Smooth muscle cell of trachea (primary cell): ENCODE measurements at places on chromosomes 4 and X. TPM values are rescaled to one million over a fixed set of nuclear protein-coding genes. Genes with fewer than 3 reads are reported as not detected.

Gene DMD
- total RNA-seq, result 2.2 and 3.9 TPM in 2 replicates

Gene PPARGC1A
- total RNA-seq, result 1.5 and 1.7 TPM in 2 replicates

Gene TRO
- 22.1 and 27.8 TPM in 2 replicates for total RNA-seq

Gene ASMT
- not detected in 2 replicates for total RNA-seq

Gene TRIM2
- total RNA-seq, result 90.9 and 127 TPM in 2 replicates

Gene CWH43
- not detected in 2 replicates for total RNA-seq

Gene CENPVL3
- not detected in 2 replicates for total RNA-seq

Gene APEX2
- total RNA-seq, result 7.9 and 8.4 TPM in 2 replicates

Gene COQ2
- 8.9 and 25.3 TPM in 2 replicates for total RNA-seq

Gene LUZP4
- total RNA-seq, result not detected in 2 replicates

Gene CYTL1
- 0.15 and 0.17 TPM in 2 replicates for total RNA-seq

Gene CT45A2
- not detected in 2 replicates for total RNA-seq

Gene DDX53
- not detected in 2 replicates for total RNA-seq

Gene MAGEC3
- not detected in 2 replicates for total RNA-seq

Gene CCDC160
- 0.15 TPM in 1 of 2 replicates, not detected in the other for total RNA-seq

Gene ARHGAP36
- not detected in 2 replicates for total RNA-seq

Gene INTS6L
- total RNA-seq, result 3.6 and 5.5 TPM in 2 replicates

Gene PDS5A
- 57.4 and 62.1 TPM in 2 replicates for total RNA-seq

Gene WAS
- 0.17 TPM in 1 of 2 replicates, not detected in the other for total RNA-seq

Gene ZNF732
- total RNA-seq, result 0.17 and 0.29 TPM in 2 replicates

Gene LINC00632
- total RNA-seq, result 1.7 and 7.3 TPM in 2 replicates

Gene GALNTL6
- total RNA-seq, result not detected in 2 replicates

Gene ATP2B3
- total RNA-seq, result under 0.01 TPM in 1 of 2 replicates, not detected in the other

Gene VCX3B
- total RNA-seq, result not detected in 2 replicates

Gene PPBP
- not detected in 2 replicates for total RNA-seq

Gene PACRGL
- total RNA-seq, result 20.5 and 25.6 TPM in 2 replicates

Gene SFRP2
- not detected in 2 replicates for total RNA-seq

Gene ATP6AP2
- 128 and 211 TPM in 2 replicates for total RNA-seq

Gene TLR7
- not detected in 2 replicates for total RNA-seq

Gene MAGEC1
- not detected in 2 replicates for total RNA-seq

Gene MAP3K15
- under 0.01 TPM in 1 of 2 replicates, not detected in the other for total RNA-seq

Gene DUSP21
- not detected in 2 replicates for total RNA-seq

Gene CXorf51A
- total RNA-seq, result not detected in 2 replicates

Gene UBA6
- total RNA-seq, result 137 and 196 TPM in 2 replicates

Gene PRDM5
- total RNA-seq, result 21.8 and 23.4 TPM in 2 replicates

Gene NLRP2B
- not detected in 2 replicates for total RNA-seq

Gene MSANTD1
- 0.44 and 0.83 TPM in 2 replicates for total RNA-seq

Gene MAGED4B
- total RNA-seq, result 44.5 and 53.1 TPM in 2 replicates

Gene FOXR2
- total RNA-seq, result not detected in 2 replicates

Gene C1GALT1C1
- 24.6 and 41.3 TPM in 2 replicates for total RNA-seq

Gene POLA1
- total RNA-seq, result 8.1 and 23.1 TPM in 2 replicates

Gene TIGD4
- total RNA-seq, result 0.17 and 0.29 TPM in 2 replicates

Gene STIM2
- total RNA-seq, result 29.6 and 59.9 TPM in 2 replicates

Gene NUDT10
- 3.6 and 5.2 TPM in 2 replicates for total RNA-seq

Gene PIN4
- 6.5 and 15.6 TPM in 2 replicates for total RNA-seq

Gene ABLIM2
- under 0.01 TPM in 1 of 2 replicates, not detected in the other for total RNA-seq
